Activated naive CD8-positive, alpha-beta T cell treated with anti-CD3 and anti-CD28 coated beads, Interleukin-2, amount 50 U/mL, for 24 hours (primary cell): ENCODE measurements at places on chromosomes 3 and 15.

GRCh38 chr15:88651971-88652370 lies 13.2 kb downstream of the ISG20 start:
- no peak for DNase-seq

DNA sequence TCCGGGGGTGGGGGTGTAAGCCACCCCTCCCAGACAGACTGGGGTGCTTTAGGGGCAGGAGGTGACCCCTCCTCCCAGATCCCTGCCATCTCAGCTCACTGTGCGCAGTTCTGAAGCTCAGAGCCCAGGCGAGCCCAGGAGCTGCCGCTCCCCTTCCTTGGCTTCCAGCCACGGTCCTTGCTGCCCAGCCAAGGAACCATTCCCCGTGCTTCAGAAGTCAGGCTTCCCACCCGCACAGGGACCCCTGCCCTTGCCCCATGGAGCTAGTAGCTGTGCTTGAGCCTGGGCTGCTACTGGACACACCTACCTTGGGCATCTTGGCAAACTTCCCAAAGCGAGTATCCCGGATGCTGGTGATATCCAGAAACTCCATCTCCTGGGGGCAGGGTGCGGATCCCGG lies 4.8 kb downstream of the PLCB2 start:
- DNase-seq = no peak

- DNase-seq = no peak
Observed at GRCh38 chr15:52067545-52067926, 45.0 kb downstream of the BCL2L10 start.

DNA sequence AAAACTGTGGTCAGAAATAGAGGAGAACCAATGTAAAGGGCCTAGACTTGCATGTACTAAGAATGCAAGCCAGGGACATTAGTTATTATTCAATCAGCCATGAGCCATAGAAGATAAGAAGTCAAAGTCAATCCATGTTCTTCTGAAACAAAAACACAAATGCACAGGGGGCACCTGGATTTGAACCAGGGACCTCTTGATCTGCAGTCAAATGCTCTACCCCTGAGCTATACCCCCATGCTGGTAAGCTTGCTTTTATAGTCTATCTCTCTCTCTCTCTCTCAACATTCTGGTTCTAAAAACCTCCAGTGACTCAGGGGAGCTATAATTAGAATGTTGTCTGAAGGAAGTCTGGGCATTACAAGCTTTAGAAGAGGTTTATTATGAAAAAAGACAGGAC lies 85.6 kb upstream of the ACP3 start:
- no peak for DNase-seq

DNA sequence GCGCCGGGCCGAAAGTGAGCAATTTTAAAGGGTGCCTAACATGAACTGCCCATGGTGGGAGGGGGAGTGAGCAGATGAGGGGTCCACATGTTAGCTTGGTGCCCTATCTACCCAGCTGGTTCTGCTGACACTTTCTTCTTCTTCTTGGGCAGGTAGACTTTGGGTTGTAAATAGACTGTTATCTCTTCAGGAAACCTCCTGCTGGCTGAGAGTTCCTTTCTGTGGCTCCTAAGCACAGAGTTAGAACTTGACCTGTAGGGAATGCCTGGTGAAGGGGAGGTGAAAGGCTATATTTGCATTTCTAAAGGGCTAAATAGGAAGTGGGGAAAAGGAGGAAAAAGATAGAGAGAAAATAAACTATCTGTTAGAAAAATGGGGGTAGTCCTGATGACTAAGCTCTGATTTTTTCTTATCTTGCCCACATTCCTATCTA lies 521.4 kb upstream of the TGFBR2 start:
- no peak for DNase-seq

GRCh38 chr15:25738171-25738965 lies 124.8 kb downstream of the ATP10A start:
- DNase-seq = no peak

GRCh38 chr15:75360856-75361255 lies 7.6 kb downstream of the MAN2C1 start:
- no peak for DNase-seq

DNA sequence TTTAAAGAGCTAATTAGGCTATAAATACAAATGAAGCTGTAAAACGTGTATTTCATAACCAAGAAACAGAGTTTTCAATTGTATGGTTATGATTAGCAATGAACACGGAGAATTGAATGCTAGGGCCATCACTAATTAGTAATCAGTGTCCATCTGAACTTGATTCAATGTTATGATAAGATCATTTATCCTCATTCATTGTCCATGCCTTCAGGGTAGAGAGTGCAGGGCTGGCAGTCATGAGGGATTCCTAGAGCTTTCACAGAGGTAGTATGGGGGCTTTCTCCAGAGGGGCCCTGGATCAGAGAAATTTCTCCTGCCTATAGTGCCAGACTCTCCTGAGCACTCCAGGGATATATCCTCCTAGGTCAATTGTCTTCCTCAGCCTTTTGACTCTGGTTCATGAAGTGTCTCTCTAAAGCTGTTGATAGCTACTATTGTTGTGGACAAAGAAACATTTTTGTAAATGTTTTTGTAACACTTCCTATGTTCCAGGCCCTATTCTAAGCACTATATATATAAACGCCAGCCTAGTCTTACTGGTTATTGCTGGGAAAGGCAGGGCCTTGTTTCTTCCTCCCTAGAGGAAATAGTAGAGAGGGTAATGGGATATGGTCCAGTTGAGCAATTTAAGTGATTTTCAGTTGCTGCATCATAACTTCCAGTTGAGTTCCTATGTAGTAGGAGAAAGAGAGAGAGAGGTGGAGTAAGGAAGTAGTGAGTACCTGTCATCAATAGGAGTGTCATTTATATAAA lies 249.0 kb downstream of the NFKBIZ start:
- DNase-seq = no peak

GRCh38 chr3:13278783-13279531 lies 141.2 kb downstream of the NUP210 start:
- DNase-seq = no peak

GRCh38 chr3:66597308-66597863 lies 96.6 kb upstream of the LRIG1 start:
- no peak for DNase-seq
